Urothelium cell line (cell line): ENCODE measurements at places on chromosomes 4 and X.

- DNase-seq: no peak
These were observed 245.8 kb downstream of the FBXO8 start for GRCh38 chr4:174037631-174038030.

- DNase-seq: no peak
These were observed 14.9 kb downstream of the ADAM29 start for GRCh38 chr4:174933083-174933482.

DNA sequence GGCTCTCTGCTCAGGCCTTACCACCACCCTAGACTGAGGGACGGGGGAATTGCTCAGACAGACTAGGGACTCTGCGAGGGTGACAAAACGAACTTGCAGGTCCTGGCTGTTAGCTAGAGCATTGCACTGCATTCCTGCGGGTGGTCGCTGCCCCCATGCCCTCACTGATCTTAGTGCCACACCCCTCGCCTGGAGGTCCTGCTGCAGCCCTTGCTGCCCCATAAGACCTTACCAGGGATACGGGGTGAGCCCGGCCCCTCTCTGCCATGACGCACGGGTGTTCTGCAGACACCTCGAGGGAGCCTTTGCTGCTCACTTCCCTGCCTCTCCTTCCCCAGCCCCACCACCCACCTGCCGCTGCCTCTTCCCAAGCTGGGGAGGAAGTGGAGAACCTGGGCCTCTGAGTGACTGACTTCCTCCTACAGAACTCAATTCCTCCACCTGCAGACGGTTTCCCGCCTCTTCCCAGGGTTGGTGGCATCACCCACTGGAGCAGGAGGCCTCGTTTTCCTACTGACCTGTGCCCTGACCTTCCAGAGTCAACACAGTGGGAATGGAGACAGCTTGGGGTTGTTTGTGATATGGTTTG, 19.8 kb upstream of the TBC1D14 start:
- DNase-seq: no peak

GRCh38 chr4:43380093-43380492, 487.6 kb downstream of the GRXCR1 start:
- DNase-seq: no peak

GRCh38 chrX:19019996-19020395, 36.1 kb upstream of the PHKA2 start:
- no peak for DNase-seq
